ENCODE measurements at places on chromosomes 2 and 18.

DNA sequence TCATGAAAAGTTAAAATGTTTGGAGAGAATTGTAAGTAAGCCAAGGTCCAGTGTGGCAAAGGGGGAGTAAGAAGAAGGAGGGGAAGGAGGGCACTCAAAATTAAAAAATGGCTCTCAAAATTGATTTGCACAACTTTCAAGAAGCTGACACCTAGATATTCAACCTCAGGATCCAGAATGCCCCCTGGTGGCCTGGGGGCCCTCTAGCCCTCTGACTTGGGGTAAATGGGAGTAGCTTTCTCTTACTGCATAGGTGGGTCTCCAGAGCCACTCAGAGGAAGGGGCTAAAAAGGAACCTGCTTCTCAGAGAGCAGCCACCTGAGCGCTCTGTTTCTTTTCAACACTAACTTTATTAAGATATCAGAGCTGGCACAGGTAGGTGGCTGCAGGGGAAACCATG lies 968.5 kb downstream of the BCL11A start:
- no peak for DNase-seq

DNA sequence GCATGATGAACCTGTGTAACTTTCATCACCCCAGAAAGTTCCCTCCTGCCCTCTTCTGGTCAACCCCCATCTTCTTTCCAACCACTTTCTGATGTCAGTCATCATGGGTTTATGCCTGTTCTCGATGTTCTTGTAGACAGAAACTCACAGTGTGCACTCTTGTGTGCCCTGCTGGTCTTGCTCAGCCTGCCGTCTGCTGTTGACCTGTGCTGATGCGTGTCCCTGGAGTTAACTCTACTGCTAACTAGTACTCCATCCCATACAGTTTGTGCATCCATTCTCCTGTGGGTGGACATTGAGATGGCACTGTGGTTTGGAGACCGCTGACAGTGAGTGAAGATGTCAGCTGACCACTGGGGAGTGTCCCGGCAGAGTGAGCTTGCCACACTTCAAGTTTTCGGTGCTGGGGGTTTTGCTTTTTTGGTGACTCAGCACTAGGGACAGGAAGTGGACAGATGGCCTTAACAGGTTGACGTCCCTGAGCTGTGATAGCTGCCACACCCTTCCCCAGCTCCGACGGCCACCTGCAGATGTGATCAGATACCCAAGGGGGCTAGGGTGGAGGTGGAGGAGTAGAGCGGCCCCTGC lies 14.8 kb downstream of the KLHL29 start:
- DNase-seq = no peak

GRCh38 chr2:100919316-100919715 lies 82.8 kb upstream of the RPL31 start:
- no peak for DNase-seq

GRCh38 chr2:220219371-220219770 lies 591.9 kb downstream of the SLC4A3 start:
- no peak for DNase-seq

DNA sequence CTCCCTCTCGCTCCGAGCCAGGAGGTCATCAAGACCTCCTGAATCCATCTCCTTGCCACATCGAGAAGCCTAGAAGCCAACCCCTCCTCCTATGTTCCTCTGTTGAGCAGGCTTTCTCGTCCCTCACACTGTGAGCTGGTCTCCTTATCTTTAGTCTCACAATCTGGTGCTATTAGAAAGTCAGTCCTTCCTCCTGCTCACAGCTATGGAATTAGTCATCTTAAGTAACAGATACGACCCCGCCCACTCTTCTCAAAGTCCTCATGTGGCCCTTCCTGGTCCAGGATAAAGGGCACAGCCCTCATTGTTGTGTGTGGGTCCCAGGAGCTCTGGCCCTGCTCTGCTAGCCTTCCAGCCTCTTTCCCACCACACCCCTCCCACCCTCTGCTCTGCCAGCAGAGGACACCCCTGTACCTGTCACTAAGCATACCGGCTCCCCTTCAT lies 41.4 kb upstream of the TRIB2 start:
- no peak for DNase-seq

DNA sequence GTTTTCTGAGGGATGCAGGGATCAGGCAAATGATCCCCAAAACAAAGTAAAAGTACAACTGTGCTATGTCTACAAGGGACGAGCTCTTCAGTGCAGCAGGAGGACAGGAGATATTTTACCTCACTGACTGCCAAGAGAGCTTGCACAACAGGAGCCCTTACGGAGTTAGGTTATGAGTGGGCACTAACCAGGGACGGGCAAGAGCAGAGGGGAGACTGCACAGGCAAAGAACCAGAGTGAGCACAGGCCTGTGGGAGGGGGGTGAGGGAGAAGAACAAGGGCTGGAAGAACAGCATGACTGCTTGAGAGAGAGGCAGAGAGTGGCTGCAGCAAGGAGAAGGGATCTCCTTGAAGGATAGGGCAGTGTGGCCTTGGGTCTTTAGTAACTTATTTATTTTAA lies 101.1 kb upstream of the PID1 start:
- no peak for DNase-seq

DNA sequence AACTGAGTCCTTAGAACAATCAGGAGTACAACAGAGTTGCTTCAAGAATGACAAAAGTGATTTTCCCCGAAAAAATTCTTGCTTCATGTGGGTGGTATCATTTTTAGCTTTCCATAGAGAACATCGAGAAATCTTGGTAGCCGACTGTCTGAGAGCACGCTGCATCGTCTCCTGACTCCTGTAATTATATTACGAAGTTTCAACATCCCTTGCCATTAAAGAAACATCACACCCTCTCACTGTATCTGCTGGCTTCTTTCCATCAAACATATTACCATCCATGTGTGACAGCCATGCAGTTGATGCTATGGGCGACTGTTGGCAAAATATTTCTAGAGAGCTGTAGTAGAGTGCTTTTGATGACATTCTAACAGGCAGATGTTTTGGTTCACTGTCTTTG lies 311.2 kb downstream of the CMPK2 start:
- DNase-seq = no peak

- DNase-seq = peak; percentile 11
These were observed 8.2 kb downstream of the GDF7 start for GRCh38 chr2:20674974-20675679.

DNA sequence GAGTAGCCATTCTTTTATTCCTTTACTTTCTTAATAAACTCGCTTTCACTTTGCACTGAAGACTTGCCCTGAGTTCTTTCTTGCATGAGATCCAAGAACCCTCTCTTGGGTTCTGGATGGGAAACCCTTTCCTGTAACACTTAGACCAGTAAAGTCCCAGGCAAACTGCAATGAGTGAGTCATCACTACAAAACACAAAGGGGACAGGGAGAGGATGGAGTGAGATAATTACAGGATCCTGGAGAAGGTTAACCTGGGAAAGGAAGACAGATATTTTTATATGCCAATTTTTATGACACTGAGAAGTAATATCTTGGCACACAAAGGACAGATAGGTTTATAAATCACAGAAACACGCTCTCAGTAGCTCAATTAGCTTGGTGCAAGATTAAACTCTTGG lies 48.7 kb downstream of the EHD3 start:
- no peak for DNase-seq

DNA sequence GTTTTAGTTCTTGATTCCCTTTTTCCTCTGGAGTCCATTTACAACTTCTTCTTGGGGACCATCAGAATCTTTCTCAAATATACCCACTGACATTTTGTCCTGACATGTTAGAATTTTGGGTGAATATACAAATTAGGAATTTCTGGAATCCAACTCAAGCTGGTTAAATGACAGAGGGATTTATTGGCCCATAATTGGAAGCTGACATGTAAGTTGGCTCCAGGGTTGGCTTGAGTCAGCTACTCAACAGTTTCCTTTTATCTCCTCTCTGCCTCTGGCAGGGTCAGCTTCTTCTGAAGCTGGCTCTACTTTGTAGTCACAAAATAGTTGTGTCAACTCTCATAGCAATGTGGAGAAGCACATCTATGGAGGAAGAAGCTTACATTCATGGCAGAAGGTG lies 36.6 kb upstream of the PPP1R1C start:
- DNase-seq = no peak

- DNase-seq = peak; percentile 54
These were observed 102.9 kb upstream of the SLC8A1 start for GRCh38 chr2:40554665-40555294.

DNA sequence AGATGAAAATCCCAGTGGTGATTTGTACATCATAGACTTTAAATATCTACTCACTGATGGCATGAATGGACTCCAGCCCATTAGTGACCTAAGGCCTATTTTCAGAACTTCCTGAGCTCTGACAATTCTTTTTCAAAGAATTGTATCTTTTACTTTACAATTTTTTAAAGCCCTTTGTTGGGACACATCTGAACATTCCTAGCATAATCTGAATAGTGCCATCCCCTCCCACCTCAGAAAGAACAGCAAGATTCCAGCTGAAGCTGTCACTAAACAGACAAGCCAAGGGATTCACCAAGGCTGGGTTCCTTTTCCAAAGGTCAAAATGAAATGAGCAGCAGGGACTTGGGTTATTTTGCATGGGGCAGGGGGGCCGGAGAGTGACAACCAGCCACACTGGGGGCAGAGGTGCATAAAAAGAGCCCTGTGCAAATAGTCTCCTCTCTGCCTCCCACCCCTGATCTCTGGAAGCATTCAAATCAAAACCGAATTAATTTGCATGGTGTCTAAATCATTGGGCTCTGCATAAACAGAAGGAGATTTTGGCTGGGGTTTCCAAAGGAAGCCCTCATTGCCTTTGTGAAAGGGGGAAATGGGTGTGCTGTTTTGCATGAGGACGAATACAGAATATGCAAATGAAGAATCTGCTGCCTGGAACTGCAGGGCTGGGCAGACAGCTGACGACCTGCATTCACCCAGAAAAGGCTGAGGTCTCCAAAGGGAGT lies 17.2 kb downstream of the EPHA4 start:
- DNase-seq = no peak

DNA sequence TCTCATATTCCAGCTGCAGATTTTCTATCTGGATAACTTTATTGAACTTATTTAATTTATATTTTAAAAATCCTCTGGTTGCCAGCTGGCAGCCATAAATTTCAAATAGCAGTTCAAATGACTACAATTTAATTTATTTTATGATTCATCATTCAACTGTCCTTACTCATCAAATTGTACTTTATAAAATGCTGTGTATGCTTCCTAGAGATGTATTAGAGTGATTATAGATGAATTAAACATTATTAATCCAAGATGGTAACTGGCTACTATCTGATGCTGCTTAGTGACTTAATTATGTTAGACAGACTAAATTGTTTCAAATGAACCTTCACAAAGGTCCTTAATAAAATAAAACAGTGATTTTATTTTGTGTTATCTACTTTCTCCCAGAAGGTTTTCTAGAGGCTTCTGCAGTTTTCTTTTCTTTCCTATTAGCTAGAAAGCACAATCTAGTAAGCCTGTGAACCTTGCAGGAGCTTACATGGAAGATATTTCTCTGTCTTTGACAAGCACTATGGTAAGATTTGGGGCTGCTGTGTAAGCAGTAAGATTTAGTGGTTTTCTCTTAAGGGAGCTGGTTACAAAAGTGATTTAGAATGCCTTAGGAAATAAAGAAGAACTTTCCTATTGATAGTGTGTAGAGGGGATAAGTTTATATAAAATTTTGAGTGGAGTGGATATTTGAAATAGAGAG lies 322.3 kb downstream of the FSIP2 start:
- no peak for DNase-seq

DNA sequence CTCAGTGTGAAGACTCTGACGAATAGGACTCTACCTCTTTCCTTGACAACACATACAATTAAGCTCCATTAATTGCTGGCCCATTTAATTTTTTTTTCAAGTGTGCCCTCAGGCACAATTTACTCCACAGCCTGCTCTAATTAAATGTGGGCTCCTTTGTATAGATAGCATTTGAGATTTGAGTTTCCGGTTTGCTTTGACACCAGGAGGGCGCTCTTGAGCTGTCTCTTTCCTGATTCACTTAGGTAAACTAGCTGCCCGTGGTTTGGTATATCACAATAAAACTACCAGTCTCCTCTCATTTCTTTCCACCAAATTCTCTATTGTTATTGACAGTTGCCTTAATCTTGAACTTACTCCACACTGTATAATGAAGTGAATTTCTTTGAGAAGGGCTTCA lies 666.0 kb downstream of the DSC3 start:
- DNase-seq = no peak

GRCh38 chr2:188410504-188411235 lies 119.0 kb downstream of the GULP1 start:
- no peak for DNase-seq

DNA sequence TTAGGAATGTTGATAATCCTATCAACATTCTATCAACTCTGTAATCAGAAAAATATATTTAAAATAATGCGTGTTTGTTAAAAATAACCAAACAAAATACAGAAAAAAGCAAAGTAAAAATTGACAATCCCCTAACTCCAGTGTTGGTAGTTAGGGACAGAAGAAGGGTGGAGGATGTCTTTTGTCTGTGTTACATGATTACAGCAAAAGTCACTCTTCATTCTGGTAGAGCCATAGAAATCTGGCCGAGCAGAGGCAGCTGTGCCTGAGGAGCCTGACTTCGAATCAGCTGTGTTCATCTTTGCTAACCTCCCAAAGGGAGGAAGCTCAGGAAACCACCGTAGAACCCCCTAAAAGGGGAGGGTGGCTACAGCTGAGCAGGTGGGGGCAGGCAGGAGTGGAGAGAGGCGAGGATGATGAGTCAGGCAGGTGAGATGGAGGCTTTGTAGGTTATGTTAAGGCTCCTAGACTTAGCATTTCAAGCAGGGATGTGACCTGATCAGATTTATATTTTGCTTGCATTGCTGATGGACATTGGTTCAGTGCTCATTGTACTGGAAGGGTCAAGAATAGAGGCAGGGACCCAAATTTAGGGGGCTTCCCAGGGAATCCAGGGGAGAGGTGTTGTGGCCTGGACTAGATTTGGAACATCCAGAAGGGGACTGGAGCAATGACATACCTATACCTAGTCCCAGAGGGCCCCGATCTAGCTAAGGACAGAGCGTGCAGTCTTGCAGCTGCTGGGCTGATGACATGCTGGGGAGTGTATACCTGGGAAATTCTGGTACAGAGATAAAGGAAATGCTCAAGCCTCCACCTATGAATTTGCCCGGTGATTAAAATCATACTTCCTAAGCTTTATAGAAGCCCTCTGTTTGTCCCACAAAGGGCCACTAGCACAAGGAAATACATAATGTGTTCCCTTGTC lies 95.7 kb downstream of the NEDD4L start:
- DNase-seq = no peak

DNA sequence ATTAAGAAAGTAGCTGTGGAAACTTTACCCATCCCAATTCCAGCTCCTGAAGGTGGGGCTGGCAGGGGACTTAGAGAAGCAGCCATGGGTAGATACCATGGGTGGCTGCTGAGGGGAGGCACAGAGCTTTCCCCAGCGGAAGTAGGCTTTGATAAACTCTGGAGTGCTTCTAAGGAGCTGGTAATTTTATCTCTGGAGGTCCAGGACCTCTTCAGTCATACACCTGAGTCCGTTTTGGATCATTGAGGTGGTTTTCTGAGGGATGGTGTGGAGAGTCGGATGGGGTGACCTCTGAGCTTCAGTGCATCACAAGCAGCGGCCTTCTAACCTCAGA lies 36.7 kb upstream of the BMP10 start:
- DNase-seq = no peak

Data from pons (tissue), 1 donor.